NCI-H1436 treated with DMSO at 0.1 percent for 48 hours (cell line): ENCODE measurements at places on chromosomes 12 and 14.

- no peak for DNase-seq
These were observed 65.4 kb upstream of the DDX11 start for GRCh38 chr12:31008241-31008761.

GRCh38 chr14:34650786-34651584 is 21.0 kb upstream of the SNX6 start:
- DNase-seq: no peak

- DNase-seq: no peak
These were observed 10.2 kb upstream of the C12orf43 start for GRCh38 chr12:121026274-121027045.

GRCh38 chr14:71716041-71716772 is 216.0 kb upstream of the RGS6 start:
- DNase-seq: no peak

DNA sequence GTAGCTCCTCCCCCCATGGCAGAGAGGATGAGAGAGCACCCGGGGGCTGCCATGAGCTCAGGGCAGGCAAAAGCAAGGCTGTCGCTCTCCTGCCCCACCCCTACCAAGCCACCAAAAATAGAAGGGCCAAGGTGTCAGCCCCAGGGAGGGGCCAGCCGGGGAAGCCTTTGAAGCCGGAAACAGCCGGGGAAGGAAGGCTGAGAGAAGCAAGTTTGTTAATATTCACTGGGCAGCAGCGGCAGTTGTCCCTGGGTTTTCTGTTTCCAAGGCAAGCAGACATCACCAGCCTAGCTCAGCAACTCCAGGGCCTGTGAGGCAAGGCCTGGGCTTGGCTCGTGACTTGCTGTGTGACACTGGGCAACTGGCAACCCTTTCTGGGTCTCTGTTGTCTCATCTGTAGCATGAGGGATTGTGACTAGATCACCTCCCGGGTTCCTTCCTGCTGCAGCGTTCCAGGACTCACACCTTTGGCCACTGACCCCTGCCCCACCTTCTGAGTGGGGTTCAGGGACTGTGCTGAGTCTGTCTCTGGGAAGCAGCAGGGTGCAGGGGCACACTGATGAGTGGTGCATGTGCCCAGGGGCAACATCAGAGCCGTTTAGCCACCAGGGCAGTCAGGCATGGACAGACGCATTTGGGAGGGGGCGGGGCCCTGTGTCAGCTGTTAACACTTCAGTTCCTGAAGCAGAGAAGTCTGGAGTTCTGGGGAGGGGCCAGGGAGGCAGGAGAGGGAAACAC is 24.3 kb downstream of the SYNDIG1L start:
- DNase-seq: no peak

- DNase-seq: no peak
These were observed 805 bp upstream of the CRACR2A start for GRCh38 chr12:3753544-3754284.

GRCh38 chr12:25829192-25829591 is 129.3 kb upstream of the RASSF8 start:
- no peak for DNase-seq

GRCh38 chr12:27651201-27651600 is 45.0 kb upstream of the REP15 start:
- no peak for DNase-seq

DNA sequence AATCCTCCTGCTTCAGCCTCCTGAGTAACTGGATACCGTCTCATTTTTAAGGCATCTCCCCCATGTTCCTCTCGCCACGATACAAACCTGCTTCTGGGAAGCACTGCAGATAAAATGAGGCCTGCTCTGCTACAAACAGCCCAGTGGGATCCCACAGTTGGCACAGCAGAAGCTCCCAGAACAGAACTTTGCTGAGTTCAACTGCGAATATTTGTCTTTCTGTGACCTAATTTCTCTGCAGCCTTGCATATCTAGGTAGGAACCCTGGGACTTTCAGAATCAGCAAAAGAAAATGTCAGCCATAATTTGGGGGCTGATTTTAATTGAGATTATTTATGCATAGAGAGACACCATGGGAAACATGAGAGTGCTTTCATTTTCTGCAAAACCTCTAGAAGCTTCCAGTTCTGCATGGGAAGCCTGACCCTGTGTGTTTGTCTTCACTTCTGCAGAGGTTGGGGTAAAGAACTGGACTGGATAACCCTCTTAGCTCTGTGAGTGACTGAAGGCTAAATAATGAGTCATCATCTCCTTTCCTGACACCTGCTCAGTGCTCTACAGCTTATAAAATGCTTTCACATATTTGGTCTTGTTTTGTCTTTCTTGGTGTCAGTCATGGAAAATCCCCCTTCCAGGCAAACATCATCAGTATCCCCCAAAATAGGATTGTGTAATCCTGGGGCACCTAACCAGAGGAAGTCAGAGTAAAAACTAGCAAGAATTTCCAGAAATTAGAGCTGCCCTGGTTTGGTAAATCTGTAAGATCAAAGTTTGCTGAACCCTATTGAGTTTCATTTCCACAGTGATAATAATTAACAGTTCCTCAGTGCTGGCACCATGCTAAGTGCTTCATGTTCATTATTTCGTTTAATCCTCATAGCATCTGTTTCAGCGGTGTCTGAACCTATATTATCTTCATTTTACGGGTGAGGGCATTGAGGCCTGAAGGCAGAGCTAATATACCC is 185.8 kb downstream of the SLC15A4 start:
- no peak for DNase-seq

DNA sequence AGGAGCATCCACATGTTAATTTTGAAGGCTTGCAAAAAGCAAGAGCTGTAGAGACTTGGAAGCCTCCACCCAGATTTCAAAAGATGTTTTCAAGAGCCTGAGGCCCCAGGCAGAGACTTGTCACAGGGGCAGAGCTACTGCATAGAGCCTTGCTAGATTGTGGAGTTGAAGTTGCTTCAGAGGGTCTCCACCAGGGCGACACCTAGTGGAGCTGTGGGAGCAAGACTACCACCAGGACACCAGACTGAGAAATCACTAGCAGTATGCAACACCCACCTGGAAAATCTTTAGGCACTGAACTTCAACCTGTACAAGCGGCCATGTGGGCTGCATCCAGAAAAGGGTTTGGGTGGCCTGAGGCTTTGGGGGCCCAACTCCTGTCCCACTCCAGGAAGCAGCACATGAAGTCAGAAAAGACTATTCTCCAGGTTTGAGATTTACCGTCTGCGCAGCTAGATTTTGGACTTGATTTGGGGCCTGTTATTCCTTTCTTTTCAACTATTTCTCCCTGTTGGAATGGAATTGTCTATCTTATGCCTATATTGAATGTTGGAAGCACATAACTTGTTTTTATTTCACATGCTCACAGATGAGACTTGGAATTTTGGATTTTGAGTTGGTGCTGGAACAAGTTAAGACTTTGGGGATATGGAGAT is 508.6 kb downstream of the FLRT2 start:
- DNase-seq: no peak

GRCh38 chr14:37591941-37592481 is 3.0 kb downstream of the FOXA1 start:
- DNase-seq: no peak

DNA sequence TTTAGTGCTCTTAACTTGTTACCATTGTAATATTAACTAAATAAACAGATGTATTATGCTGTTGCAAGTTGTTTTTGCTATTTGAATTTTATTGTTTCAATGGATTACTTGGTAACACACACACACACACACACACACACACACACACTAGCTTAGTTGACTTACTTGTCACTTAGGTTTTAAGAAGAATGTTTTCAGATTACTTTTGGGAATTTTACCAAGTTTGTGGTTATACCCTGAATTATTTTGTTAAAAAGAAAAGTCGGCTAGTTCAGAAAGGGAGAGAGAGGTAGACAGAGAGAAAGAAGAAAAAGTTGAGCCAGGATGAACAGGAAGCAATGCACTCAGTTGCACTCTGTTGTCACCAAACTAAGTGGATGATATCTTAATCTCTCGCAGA is 5.3 kb downstream of the SSTR1 start:
- no peak for DNase-seq

- DNase-seq: peak; percentile 42
These were observed 20.8 kb downstream of the CKAP4 start for GRCh38 chr12:106226884-106227640.

DNA sequence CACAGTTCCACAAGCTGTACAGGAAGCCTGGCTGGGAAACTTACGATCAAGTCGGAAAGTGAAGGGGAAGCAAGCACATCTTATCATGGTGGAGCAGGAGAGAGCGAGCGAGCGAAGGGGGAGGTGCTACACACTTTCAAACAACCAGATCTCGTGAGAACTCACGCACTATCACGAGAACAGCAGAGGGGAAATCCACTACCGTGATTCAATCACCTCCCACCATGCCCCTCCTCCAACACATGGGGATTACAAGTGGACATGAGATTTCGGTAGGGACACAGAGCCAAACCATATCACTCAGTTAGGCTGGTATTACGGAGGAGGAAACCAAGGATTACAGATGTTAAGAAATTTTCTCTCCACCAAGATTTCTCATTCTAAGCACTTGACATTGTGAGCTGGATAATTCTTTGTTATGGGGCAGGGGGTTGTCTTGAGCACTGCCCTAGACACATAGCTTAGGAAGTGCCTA is 262.0 kb upstream of the G2E3 start:
- DNase-seq: no peak

GRCh38 chr12:114655934-114656749 is 27.8 kb downstream of the TBX3 start:
- DNase-seq: no peak

GRCh38 chr12:6124411-6125309 is at the start of gene VWF:
Gene VWF (minus strand): TSS chr12:6124670. CDS start chr12:6123196, 1,474 bp downstream.
- DNase-seq: no peak

- no peak for DNase-seq
These were observed 42.5 kb downstream of the ATG2B start for GRCh38 chr14:96320605-96321004.

GRCh38 chr14:21038441-21039422 is 3.4 kb upstream of the RNASE7 start:
- no peak for DNase-seq

- DNase-seq: no peak
These were observed 89.6 kb downstream of the MSRB3 start for GRCh38 chr12:65368055-65368454.

DNA sequence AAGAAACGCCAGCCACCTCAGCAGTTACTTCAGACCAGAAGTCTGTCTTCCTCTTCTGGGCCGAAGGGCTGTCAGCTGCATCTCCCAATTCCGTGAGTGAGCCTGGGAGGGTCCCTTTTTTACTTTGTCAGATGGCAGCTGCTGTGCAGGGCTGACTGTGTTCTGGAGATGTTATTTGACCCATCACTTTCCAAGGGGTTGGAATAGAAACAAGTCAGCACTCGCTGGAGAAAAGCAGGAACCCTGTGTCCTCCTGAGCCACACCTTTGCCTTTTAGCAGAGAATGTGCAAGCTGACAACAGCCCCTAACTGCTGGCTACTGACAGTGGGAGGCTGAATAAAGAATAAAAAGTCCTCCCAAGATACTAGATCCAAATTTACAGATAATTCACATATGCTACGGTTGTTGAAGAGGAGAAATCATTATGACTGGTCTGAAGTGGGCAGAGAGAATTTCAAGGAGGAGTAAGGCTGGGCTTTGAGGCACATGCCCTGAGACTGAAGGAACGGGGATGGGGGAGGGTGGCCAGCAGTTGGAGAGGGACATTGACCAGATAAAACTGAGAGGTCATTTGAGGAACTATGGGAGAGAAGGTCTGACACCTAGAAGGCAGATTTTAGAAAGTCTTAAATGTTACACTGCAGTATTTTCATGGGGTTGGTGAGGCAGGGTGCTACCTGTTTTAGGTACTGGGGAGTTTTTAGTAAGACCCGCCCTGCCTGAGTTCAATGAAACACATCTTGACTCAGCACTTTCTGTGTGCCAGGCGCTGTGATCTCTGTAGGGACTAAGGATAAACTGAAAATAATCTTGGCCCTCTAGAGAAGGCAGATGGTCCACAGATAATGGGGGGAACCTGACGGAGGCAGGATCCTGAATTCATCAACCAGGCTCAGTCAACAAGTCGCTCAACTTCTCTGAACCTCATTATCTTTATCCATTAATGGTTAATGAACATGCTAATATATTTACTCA is 27.4 kb downstream of the FAM234B start:
- no peak for DNase-seq

GRCh38 chr14:93619176-93619793 is 169.0 kb downstream of the PRIMA1 start:
- DNase-seq: peak; percentile 2

GRCh38 chr14:23361763-23362162 is 3.2 kb downstream of the EFS start:
- DNase-seq: no peak

DNA sequence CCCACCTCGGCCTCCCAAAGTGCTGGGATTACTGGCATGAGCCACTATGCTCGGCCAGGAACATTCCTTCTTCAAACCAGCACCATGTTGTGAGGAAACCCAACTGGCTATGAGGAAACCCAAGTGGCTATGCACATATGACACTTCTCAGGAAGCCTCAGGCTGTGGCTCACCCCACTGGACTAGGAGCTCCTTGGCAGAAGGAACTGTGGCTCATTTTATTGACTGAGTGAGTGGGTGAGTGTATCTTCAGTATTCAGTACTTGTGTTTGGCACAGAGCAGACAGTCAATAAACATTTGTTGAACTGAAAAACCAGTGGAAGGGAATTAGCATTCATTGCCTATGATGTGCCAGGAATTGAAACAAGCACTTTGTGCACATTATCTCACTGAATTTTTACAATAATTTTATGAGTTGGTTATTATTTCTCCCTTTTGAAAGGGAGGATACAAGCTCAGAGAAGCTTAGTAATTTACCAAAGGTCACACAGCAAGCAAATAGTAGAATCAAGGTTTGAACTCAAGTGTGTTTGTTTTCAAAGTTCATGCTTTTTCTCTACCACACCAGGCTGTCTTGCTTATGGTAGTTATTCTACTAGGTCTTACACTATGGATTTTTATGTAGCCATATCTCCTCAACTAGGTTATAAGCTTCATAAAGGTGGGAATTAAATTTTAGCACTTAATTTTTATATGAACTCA is 121.6 kb downstream of the VEZT start:
- no peak for DNase-seq

DNA sequence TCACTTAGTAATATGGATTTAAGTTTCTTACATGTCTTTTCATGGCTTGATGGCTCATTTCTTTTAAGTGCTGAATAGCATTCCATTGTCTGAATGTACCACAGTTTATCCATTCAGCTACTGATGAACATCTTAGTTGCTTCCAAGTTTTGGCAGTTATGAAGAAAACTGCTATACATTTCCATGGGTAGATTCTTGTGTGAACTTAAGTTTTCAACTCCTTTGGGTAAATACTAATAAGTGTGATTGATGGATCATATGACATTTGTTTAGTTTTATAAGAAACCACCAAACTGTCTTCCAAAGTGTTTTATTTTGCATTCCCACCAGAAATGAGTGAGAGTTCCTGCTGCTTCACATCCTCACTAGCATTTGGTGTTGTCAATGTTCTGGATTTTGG is 119.2 kb downstream of the NAV3 start:
- DNase-seq: no peak

DNA sequence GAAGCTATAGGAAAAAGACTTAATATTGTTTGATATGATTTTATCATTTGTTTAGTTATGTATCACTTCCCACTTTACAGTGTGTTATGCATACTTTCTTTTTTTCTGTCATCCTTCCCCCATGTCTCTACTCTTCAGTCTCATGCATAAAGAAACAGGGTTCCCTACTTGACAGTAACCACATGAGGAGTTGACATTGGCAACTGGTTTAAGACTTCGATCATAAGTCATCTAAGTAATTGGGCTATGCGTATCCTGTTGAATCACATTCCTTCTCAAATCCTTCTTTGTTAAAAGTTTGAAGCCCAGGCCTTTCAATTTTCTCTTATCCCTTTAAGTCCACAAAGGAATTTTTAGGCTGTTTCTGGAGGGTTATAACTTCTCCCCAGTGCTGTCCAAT is 358.7 kb downstream of the RAD51B start:
- no peak for DNase-seq
